ENCODE measurements at places on chromosomes 6 and 20.

GRCh38 chr6:43806043-43806757 is 36.2 kb downstream of the VEGFA start:
- H3K27me3 ChIP-seq: peaks cover 9% of the 10 kb centered on the region
- no peak overlapping the region for H3K4me3 ChIP-seq
- DNase-seq: no peak
- no peaks in the 10 kb centered on the region for H3K36me3 ChIP-seq
- no peak overlapping the region for H3K27ac ChIP-seq
- peaks cover 15% of the 10 kb centered on the region for H3K4me1 ChIP-seq

DNA sequence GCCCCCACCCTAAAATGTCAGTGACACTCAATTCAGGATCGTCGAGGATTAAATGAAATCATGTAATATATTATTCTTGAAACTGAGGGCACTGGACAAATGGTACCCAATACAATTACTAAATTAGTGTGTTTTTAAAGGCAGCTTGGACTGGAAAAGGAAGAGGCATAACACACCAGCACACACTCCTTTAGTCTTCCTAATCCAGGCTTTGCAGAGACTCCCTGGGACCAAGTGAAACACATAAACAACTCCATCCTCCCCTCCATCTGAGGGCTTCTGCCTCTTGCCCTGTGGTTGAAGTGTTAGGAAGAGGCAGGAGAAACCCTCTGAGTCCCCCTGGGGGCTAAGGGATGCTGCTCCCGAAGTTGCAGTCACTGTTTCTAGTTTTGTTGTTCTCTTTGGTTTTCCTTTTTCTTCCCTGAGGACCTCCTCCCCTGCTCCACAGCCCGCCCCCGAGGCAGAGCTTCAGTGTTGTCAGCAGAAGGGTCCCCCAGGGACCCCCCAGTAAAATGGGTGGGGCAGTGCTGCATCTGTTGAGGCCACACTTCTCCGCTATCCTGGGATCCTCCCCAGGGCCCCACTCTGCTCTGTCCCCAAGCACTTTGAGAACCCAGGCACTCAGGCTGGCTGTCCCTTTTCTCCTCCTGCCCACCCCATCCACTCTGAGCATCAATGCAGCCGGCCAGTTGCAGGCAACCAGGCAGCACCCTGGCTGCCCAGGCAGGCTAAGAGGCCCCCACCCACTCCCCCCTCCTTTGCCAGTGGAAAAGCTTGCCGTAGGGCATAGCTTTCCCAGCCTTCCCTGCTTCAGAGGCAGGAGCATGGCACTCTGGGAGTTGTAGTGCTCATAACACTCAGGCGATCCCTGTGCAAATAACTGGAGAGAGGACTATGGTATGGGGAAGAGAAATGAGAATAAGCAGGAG is 5.9 kb downstream of the TMEM63B start:
- peaks cover 58% of the 10 kb centered on the region for H3K4me1 ChIP-seq
- H3K27me3 ChIP-seq: peaks cover 13% of the 10 kb centered on the region
- peak overlapping the region; percentile 96 for H3K27ac ChIP-seq
- peaks cover 6% of the 10 kb centered on the region for H3K36me3 ChIP-seq
- DNase-seq: peak; percentile 42

- peaks cover 27% of the 10 kb centered on the region for H3K36me3 ChIP-seq
- peaks cover 2% of the 10 kb centered on the region for H3K27me3 ChIP-seq
- peaks cover 20% of the 10 kb centered on the region for H3K4me1 ChIP-seq
- H3K27ac ChIP-seq: peak overlapping the region; percentile 47
These were observed 719 bp downstream of the SMPD2 start for GRCh38 chr6:109441069-109441816.

GRCh38 chr6:143621876-143622605 is 55.7 kb upstream of the PHACTR2 start:
- no peak overlapping the region for H3K4me3 ChIP-seq
- no peak for DNase-seq
- no peaks in the 10 kb centered on the region for H3K36me3 ChIP-seq
- no peak overlapping the region for H3K27ac ChIP-seq
- H3K4me1 ChIP-seq: peaks cover 13% of the 10 kb centered on the region

GRCh38 chr6:454148-454991 is 62.8 kb downstream of the IRF4 start:
- H3K27me3 ChIP-seq: peaks cover 13% of the 10 kb centered on the region
- no peaks in the 10 kb centered on the region for H3K36me3 ChIP-seq
- H3K4me3 ChIP-seq: no peak overlapping the region
- H3K27ac ChIP-seq: no peak overlapping the region
- peaks cover 6% of the 10 kb centered on the region for H3K4me1 ChIP-seq
- no peak for DNase-seq

GRCh38 chr6:505374-505773 is 113.8 kb downstream of the IRF4 start:
- peaks cover 21% of the 10 kb centered on the region for H3K4me1 ChIP-seq

GRCh38 chr6:109767961-109768360 is 76.9 kb downstream of the FIG4 start:
- peaks cover 18% of the 10 kb centered on the region for H3K36me3 ChIP-seq
- DNase-seq: no peak
- no peak overlapping the region for H3K4me3 ChIP-seq
- no peaks in the 10 kb centered on the region for H3K27me3 ChIP-seq

GRCh38 chr6:130537447-130537846 is 171.6 kb downstream of the TMEM200A start:
- no peaks in the 10 kb centered on the region for H3K36me3 ChIP-seq
- no peaks in the 10 kb centered on the region for H3K4me1 ChIP-seq
- peaks cover 3% of the 10 kb centered on the region for H3K27me3 ChIP-seq

DNA sequence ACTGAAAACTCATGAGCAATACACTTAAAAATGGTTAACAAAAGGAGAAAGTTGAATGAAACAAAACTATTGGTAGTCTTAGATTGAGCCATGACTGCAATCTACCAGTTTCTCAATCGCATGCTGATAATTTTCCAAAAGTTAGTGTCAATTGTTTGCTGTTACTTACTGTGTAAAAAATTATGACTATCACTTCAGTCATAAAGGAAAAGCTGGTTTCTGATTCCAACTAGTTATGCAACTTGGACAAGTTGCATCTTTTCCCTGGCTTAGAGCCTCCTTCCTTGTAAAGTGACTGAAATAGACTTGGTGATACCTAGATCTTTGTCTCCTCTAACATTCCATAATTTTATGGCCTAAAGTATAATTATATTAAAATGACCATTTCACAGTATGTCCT is 88.3 kb upstream of the PAK5 start:
- no peak overlapping the region for H3K27ac ChIP-seq
- peaks cover 6% of the 10 kb centered on the region for H3K27me3 ChIP-seq
- no peak for DNase-seq
- H3K4me1 ChIP-seq: no peaks in the 10 kb centered on the region
- no peaks in the 10 kb centered on the region for H3K36me3 ChIP-seq

GRCh38 chr20:6185268-6185667 is 62.4 kb upstream of the FERMT1 start:
- H3K4me1 ChIP-seq: peaks cover 9% of the 10 kb centered on the region
- H3K27me3 ChIP-seq: no peaks in the 10 kb centered on the region
- no peak for DNase-seq
- H3K27ac ChIP-seq: no peak overlapping the region
- H3K36me3 ChIP-seq: no peaks in the 10 kb centered on the region
